ENCODE measurements at places on chromosomes 13 and 19.
A peak's percentile ranks its signal among the peaks of the same experiment; 100 is the strongest.

- DNase-seq, result no peak
Measured at GRCh38 chr13:40383885-40384284, 282.6 kb downstream of the FOXO1 start.

GRCh38 chr13:73061473-73061872, 2.7 kb downstream of the KLF5 start:
- DNase-seq, result no peak

DNA sequence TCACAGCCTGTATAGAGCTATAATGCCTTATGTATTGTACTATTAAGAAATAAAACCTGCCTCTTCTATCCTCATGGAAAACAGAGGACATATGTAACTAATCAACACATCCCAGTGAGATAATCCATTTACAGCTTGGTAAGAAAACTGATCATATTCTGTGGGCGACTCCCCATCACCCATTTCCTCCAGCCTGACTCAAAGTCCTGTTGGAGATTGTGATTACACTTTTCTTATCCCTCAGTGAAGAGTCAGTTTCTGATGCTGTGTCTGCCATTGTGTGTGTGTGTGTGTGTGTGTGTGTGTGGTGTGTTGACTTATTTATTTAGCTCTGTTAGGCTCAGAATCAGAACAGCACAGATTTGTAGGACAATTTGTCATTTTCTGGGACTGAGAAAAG, 212.8 kb downstream of the FGF9 start:
- no peak for DNase-seq

GRCh38 chr19:6856749-6857372, 30.5 kb upstream of the ADGRE1 start:
- no peak for DNase-seq

GRCh38 chr19:15628236-15629002, 12.3 kb upstream of the CYP4F3 start:
- no peak for DNase-seq

DNA sequence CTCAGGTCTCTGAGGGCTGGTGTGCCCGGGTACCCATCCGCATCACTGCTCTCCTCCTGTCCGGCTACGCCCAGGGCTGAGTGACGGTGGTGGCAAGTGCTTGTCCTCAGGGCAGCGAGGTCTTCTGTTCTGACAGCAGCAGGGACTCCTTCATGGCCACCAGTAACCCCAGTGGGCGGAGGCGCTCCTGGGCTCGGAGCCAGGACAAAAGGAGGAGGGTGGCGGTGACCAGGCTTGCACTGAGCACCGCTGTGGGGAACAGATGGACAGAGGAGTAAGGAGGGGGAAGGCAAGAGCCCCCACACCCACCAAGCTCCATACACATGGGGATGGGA, 5.8 kb downstream of the CD320 start:
- no peak for DNase-seq

DNA sequence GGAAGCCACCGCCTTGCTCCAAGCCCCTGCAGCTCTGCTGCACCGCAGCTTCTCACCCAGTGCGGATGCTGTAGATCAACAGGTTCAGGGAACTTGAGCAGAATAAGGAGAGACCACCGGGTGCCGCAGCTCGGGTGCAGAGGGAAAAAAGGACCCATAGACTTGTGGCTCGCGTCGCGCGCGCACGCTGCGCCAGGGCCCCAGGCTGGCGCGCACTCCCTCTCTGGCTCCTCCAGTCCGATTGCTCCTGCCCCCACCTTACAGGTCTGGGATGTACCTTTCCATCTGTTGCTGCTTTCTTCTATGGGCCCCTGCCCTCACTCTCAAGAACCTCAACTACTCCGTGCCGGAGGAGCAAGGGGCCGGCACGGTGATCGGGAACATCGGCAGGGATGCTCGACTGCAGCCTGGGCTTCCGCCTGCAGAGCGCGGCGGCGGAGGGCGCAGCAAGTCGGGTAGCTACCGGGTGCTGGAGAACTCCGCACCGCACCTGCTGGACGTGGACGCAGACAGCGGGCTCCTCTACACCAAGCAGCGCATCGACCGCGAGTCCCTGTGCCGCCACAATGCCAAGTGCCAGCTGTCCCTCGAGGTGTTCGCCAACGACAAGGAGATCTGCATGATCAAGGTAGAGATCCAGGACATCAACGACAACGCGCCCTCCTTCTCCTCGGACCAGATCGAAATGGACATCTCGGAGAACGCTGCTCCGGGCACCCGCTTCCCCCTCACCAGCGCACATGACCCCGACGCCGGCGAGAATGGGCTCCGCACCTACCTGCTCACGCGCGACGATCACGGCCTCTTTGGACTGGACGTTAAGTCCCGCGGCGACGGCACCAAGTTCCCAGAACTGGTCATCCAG, 964 bp downstream of the PCDH17 start:
- DNase-seq, result no peak

DNA sequence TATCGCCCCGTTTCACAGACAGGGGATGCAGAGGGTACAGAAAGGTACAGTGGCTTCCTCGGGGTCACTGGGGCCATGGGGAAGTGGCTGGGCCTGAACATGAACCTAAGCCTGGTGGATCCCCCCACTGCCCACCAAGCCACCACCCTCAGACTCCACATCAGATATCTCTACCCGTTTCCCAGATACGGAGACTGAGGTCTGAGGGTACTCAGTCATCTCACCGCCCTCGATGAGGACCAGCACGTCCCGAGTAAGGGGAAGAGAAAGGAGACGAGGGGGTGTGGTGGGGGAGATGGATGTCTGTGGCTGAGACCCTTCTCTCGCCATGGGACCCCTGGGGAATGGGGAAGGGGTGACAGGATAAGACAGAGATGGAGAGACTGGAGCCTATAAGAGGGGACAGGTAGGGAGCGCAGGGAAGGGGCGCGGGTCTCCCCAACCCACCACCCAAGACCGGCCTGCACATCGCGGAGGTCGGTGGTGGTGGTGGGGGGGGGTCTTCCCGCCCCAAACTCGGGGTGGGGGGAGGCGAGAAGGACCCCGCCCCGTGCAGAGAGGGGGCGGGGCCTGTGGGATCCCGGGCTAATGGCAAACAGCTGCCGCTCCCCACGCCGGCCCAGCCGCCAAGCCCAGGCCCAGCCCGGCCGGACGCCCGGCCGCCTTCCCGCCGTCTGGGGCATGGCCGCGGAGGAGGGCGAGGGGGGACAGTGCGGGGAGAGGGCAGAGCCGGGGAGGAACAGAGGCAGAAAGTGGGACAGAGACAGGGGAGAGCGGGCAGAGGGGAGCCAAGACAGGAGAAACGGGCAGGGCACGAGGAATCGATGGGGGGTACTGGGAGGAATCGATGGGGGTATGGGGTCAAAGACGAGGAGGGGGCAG, 698 bp downstream of the KANK2 start:
- DNase-seq, result no peak

DNA sequence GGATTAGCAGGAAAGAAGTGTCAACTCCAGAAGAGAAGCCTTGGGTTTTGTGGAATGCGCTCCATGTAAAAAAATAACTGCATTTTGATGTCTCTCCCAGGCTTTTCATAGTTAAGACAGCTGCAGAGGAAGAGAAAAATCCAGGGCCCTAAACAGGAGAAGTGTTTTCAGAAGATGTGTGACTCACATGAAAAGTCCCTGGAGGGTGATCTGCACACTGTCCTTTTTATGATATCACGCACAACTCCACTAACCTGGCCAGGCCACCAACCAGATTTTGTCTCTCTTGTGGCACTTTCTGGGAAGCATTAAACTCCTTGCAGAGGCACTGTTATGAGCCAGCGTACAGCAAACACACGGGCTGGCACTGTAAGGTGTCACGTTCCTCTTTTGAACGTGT, 267.3 kb downstream of the FGF9 start:
- no peak for DNase-seq

DNA sequence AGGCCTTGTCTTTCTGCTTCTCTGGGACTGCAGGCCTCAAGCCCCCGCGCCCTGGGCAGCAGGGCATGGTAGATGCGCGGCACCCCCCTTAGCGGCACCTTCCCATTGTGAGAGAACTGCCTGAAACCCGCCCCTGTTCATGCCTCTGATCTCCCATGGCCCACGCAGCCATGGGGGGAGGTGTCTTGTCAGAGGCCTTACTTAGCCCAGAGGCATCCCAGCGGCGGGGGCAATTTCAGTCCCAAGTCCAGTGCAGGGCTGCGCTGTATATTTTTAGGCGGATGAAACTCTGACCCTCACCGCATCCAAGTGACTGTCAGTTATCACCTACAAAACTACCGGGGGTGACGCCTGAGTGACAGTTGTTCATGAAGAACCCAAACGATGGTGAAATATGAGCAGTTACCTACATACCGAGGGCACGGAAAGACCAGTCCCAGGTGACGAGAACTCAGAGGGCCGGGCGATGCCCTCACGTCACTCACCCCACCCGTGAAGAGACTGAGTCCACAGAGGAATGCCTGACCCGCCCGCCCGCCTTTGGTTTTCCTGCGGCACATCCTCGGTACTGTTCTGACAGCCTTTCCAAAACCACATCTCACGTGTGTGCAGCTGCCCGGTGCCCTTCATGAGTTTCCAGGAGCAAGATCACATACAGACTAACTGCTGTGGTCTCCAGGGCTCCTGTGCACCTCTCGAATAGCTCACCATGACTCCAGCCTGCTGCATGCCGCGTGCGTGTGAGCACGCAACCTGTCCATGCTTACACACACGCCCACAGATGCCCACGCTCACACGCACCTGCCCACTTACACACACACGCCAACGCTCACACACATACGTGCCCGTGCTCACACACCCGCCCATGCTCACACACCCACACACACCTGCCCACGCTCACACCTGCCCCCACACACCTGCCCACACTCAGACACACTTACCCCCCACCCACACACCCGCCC, 14.4 kb downstream of the IL17D start:
- DNase-seq, result no peak

GRCh38 chr19:50537769-50538230, 24.1 kb upstream of the ASPDH start:
- peak; percentile 42 for DNase-seq
